Fibroblast of gingiva (primary cell): ENCODE measurements at places on chromosomes 11 and 22.

DNA sequence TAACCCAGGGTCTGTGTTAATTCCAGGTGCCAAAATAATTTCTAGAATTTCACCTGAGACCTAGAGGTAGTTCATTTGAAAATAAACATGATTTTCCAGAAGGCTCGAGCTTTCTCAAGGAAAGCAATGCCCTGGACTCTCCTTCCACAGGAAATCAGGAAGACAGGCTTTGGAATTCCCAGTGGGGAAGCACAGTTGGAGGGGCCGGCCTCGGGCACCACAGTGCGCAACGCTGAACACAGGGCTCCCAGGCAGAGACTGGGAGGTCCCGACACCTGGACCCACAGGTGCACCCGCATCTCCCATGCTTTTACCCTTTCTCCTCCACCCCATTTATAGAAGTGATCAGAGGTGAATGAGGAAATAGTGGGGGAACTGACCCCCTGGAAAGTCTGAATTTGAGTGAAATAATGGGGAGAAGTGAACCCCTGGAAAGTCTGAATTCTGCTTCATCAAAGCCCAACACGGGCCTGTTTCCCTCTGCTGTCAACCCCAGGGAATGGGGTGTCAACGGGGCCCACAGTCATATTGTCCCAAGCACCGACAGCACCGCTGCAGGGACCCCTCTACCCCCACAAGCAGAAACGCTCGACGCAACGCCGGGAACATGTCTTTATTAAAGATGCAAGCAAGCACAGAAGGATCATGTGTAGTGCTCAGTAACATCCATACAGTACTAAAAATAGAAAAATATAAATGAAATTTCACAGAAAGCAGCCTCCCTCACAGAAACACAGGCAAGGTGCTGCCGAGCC, 12.0 kb upstream of the EFCAB6 start:
- no peak for DNase-seq

DNA sequence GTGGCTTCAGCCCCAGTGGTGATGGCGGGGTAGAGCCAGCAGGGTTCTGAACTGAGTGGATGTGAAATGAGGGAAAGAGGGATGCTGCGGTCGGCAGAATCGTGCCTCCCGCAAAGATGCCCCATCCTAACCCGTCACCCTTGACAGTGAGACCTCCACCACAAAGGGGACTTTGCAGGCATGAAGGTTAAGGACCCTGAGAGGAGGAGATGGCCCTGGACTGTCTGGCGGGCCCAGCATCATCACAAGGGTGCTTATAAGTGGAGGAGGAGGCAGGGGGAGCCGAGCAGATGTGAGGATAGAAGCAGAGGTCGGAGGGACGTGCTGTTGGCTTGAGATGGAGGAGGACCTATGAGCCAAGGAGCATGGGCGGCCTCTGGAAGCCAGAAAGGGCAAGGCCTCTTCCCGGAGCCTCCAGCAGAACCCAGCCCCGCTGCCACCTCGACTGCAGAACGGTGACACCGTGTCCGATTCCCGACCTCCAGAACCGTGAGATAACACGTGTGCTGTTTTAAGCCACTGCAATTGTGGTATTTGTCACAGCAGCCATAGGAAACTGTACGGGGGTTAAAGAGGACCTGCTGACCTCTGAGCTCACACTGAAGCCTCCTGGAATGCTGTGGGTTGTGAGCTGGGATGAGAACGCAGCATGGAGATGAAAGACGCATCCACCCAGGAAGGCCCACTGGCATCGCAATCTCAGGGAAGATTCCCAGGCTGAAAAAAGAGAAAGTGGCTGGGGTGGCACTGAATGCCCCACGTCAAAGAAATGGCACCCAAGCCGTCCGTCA, 10.9 kb downstream of the LINC01488 start:
- no peak for DNase-seq

- no peak for DNase-seq
Observed at GRCh38 chr11:58658623-58659022, 36.2 kb downstream of the CNTF start.

DNA sequence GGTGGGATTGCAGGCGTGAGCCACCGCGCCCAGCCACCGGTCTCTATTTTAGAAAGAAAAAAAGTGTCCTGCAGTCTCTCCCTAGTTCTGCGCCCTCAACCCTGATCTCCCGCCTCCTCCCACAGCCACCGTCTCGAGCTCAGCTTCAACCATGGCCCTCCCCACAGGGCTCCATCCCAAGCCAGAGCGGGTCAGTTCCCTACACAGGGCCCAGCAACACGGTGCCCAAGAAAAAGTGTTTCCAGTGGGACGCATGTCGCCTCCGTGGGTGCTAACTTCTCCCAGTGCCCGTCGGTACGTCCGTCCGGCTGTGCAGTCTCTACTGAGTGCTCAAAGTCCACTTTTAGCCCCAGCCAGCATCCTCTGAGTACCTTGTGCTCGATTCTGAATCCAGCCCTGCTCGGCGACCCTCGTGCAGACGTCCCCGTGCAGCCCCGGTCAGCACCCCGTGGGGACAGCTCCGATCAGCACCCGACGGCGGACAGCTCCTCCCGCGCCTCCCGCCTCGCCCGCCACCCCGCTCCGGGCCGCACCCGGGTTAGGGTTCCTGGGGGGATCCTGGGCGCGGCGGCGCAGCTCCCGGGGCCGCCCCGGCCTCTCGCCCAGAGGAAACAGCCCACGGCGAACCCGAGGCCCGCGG, 657 bp upstream of the MAPK8IP2 start:
- no peak for DNase-seq

- no peak for DNase-seq
Observed at GRCh38 chr11:88478136-88478815, 140.7 kb upstream of the CTSC start.

GRCh38 chr11:78022397-78023396, at the start of gene KCTD14:
TSS of gene KCTD14 (minus strand) at chr11:78023276. CDS start at chr11:78023249, 27 bp downstream.
- DNase-seq, result no peak

GRCh38 chr22:36104435-36104834, 56.1 kb downstream of the APOL3 start:
- no peak for DNase-seq

- DNase-seq, result no peak
Observed at GRCh38 chr11:22930816-22931594, 70.7 kb upstream of the CCDC179 start.
